ENCODE measurements at places on chromosomes 5 and 9.

DNA sequence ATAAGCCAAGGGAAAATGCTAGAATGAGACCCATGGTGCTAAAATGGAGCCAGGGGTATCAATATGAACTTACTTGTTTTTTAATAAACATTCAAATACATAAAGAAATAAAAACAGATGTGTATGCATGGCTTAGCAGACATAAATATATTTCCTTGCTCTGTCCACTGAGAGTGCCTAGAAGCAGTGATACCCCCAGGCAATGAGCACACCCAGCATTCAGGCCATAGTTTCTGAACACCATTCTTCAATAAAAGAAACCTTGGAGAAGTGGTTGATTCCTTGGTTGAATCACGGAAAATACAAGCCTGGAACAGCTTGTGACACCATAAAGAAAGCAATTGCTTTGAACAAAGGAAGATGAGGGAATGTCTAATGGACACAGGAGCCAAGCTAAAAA, 16.5 kb downstream of the LARS1 start:
- no peak for DNase-seq

DNA sequence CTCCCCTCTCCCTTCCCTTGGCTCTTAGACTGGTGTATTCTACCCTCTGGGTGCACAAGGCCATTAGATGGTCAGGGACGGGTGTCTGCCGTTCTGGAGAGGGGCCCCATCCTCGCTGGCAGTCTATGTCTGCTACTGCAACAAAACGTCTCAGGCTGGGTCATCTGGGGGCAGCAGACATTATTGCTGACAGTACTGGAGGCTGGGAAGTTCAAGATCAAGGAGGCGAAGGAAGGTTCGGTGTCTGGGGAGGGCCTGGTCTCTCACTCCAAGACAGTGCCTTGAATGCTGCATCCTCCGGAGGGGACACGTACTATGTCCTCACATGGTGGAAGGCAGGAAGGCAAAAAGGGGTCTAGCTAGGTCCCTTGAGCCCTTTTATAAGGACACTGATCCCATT, 93.4 kb upstream of the COL5A1 start:
- DNase-seq, result no peak

DNA sequence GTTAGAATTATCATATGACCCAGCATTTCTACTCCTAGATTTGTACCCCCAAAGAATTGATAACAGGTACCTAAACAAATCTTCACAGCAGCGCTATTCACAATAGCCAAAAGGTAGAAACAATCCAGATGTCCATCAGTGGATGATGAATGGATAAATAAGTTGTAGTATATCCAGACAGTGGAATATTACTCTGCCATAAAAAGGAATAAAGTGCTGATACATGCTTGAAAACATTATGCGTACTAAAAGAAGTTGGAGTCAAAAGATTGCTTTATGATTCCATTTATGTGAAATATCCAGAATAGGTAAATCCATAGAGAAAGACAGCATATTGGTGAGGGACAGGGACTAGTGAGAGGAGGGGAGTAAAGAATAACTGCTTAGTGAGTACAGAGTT, 26.0 kb downstream of the MTREX start:
- DNase-seq, result no peak

GRCh38 chr9:106675780-106676179, 187.2 kb upstream of the ZNF462 start:
- DNase-seq, result no peak

- DNase-seq, result no peak
These were observed 157.1 kb upstream of the MPDZ start for GRCh38 chr9:13436591-13436990.

- DNase-seq, result no peak
These were observed 72.1 kb downstream of the RAI14 start for GRCh38 chr5:34728236-34728635.

DNA sequence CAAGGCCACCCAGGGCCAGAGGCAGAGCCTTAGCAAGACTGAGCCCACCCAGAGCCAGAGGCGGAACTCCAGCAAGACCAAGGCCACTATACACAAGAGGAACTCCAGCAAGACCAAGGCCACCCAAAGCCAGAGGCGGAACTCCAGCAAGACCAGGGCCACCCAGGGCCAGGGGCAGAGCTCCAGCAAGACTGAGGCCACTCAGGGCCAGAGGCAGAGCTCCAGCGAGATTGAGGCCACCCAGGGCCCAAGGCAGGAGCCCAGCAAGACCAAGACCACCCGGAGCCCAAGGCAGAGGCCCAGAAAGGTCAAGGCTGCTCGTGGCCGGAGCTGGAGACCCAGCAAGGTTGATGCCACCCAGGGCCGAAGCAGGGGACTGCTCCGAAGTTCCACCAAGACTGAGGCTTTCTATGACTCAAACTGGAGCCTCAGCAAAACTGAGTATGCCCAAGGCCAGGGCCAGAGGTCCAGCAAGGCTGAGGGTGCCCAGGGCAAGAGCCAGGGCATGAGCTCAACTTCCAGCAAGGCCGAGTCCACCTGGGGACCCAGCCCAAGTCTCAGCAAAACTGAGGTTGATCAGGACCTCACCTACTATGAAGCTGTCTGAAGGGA, 4.2 kb downstream of the TOR2A start:
- DNase-seq, result no peak

- DNase-seq, result peak; percentile 16
These were observed 68.1 kb downstream of the MEGF10 start for GRCh38 chr5:127358740-127359139.

DNA sequence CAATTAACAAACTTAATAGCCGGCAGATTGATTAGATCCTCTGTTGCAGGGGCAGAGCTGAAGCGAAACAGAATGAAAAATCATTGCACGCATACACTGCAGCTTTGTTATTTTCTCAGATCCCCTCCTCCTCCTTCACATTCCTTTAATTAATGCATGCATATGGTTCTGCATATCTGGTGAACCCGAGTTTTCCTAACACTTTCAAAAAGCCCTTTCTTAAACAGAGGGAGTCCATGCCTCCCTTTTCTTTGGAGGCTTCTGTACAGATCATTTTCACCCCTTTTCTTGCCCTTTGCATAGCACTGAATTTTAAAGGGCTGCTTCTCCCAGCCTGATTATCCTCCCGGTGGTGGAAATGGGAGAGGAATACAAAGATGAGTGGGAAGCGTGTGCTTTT, 136.6 kb upstream of the TBCA start:
- no peak for DNase-seq

- no peak for DNase-seq
These were observed 80.6 kb downstream of the FEM1C start for GRCh38 chr5:115463983-115464382.

DNA sequence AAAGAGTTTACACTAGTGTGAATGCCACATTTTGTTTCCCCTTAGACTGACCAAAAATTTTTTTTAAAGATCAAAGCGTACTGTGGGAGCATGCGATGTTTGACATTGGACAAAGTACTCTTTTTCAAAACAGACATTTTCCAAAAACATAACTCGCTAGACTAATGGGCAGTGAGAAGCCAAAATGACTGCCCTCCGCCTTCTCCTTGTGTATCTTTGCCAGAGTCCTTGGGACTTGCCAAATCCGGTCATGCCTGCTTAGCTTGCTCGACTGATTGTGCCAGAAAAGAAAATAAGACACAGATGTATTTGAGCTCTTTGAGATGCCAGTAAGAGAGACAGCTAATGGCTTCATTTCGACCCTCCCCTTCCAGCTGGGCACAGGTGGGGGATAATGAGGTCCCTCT, 157.5 kb downstream of the MAPKAP1 start:
- DNase-seq, result no peak

DNA sequence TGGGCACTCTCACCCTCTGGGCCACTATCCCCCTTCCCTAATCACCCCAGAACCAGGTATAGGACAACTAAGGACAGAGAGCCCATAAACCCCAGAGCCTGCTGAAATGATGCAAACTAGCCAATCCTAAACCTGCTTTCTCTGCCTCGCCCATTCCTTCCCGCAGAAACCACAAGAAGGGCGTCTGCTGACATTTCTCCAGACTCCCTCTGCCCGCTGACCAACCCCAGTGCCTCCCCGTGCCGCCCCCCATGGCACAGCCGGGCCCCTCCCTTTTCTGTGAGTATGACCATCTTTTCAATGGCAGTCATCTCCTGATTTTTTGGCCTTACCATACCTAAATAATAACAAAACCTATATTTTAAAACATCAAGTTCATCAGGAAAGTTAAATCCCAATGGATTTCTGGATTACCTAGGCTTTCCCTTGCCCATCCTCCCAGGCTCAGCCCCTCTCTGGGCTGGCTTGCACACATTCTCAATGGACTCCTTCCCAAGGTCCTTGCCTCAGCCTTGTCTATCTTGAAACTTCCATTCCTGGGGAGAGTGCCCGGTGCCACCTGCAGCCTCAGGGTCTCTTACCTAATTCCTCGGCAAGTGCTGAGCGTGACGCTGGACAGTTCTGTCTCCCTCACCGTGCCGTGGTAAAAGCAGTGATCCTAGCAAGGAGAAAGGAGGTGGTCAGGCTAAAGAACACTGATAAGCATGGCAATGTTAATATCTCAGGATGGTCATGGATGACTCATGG, 45.2 kb downstream of the ADAM19 start:
- DNase-seq, result no peak

GRCh38 chr9:38016375-38017135, 52.5 kb downstream of the SHB start:
- peak; percentile 61 for DNase-seq

GRCh38 chr5:76528547-76529331, 94.5 kb downstream of the F2RL2 start:
- DNase-seq, result no peak

DNA sequence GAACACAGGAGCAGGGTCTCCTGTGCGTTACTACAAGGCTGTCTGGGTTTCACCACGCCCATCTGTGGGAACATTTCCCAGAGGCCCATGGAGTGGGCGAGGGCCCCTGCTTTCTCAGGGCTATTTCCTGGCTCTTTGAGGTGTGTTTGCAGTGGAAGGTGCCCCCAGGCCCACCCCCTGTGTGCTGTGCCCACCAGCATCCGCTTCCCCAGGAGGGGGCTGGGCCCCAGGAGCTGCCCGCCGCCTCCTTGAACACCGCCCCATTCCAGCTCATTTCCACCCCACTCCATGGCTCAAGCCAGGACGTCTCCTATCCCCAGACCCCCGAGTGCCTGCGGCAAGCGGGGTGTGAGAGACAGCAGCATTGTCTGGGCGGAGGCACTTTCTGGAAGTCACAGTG, 70.5 kb downstream of the NEK6 start:
- DNase-seq, result no peak

DNA sequence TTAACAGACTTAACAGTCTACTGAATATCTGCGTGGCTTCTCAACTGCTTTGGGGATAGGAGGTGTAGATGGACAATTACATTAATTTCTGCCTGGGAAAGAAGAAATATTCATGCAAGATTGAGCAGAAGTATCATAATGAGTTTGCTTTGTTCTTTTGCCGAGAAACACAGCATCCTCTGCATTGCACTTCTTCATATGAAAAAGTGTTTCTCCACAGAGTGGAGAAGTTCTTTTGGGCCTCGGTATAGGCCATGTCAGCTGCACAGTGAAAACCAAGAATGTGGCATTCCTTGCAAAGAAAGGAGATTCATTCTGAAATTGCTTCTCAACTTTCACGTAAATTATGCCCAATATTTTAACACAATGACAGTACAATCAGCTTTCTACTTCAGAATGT, 17.6 kb upstream of the SNX2 start:
- DNase-seq, result no peak

- no peak for DNase-seq
These were observed 679 bp downstream of the SMC5 start for GRCh38 chr9:70259512-70259802.

DNA sequence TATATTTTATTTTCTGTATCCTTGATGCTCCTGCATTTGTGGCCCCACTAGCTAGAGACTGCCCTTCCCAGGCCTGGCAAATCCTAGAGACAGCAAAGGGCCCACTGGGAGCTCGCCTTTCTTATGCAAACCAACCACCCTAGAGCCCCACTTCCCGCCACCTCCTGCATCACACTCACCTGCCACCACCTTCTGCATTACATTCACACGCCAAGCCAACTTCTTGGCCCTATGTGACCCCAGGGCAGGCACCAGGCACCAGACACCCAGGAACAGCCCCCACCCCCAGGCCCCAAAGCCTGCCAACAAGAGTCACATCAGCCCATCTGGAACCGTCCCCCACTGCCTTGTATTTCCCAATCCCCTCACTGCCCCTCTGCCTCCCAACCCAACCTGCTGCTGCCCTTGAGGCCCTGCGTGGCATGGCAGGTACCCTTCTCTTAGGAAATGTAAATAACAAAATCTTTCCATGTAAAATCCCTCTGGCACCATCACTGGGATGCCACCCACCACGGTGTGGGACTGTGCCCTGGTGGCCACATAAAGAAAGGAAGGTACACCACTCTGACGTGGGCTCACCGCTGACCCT, 22.0 kb downstream of the ROR2 start:
- DNase-seq, result no peak

GRCh38 chr9:97675655-97676054, 21.5 kb downstream of the XPA start:
- no peak for DNase-seq

GRCh38 chr5:173757403-173758209, 130.5 kb upstream of the CPEB4 start:
- DNase-seq, result no peak

- no peak for DNase-seq
These were observed 29.1 kb downstream of the ADAMTS2 start for GRCh38 chr5:179316111-179316551.

DNA sequence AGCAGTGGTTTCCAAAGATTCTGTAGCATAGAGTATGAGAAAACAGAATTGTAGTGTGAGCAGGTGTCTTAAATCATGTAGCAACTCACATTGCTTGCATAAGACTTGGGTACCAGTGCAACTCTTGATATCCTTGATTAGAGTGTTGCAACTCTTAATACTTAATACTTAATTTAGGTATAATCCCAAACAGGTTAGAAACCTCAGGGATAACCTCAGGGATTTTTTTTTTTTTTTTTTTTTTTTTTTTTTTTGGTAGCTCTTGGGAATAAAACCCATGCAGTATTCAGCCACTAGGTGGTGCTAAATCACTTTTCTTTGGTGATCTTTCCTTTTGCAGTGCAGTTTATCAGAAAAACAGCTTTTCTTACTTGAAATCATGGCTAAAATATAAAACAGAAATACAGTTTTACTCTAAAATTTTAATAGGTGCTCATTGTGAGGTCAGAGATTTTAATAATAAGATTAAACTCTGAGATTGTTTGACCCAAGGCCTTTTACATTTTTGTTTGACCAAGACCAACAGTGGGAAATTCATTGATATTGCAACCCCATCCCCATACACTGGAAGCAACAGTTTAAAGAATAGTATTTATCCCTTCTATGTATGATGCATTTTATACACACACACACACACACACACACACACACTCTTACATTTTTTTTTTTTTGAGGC, 55.3 kb downstream of the ERAP1 start:
- DNase-seq, result no peak

- DNase-seq, result no peak
These were observed 9.7 kb downstream of the SERINC5 start for GRCh38 chr5:80246001-80246758.

DNA sequence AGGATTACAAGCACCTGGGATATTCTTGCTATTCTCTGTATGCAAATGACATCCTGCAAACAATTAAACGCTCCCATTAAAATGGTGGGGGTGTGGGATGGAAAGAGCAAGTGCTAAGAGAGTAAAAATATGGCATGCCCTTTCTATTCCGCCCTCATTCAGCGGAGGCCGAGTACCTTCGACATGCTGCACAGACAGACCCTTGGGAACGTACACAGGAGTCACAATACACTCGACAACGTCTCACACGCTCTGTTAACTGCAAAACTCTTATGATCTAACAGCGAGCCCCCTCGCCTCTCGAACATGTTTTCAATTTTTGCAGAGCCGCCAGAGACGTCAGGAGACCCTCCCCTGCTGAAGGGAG, 322.2 kb downstream of the CEMIP2 start:
- no peak for DNase-seq

- DNase-seq, result no peak
These were observed 57.7 kb downstream of the SMARCA2 start for GRCh38 chr9:2072752-2073405.

All from GM04504 (cell line).